ENCODE measurements at places on chromosomes 11 and 22. TPM values are rescaled to one million over a fixed set of nuclear protein-coding genes. Genes with fewer than 3 reads are reported as not detected.
A peak's percentile ranks its signal among the peaks of the same experiment; 100 is the strongest.

The SMIM35 gene
- not detected for total RNA-seq

The OR8J3 gene
- total RNA-seq, result not detected

The PKDREJ gene
- not detected for total RNA-seq

The GAB4 gene
- total RNA-seq, result not detected

GRCh38 chr11:60863550-60864521, 3.5 kb upstream of the ZP1 start:
- H3K27me3 ChIP-seq, result peaks cover 3% of the 10 kb centered on the region
- no peak for DNase-seq
- H3K36me3 ChIP-seq, result no peaks in the 10 kb centered on the region
- H3K4me3 ChIP-seq, result no peak overlapping the region

GRCh38 chr11:11370255-11370961, 17.4 kb upstream of the CSNK2A3 start:
- H3K4me1 ChIP-seq, result no peaks in the 10 kb centered on the region
- H3K27me3 ChIP-seq, result peaks cover 7% of the 10 kb centered on the region
- DNase-seq, result no peak
- no peaks in the 10 kb centered on the region for H3K36me3 ChIP-seq

- H3K4me1 ChIP-seq, result no peaks in the 10 kb centered on the region
- H3K27me3 ChIP-seq, result no peaks in the 10 kb centered on the region
- no peak overlapping the region for H3K27ac ChIP-seq
Measured at GRCh38 chr11:42857344-42857743, 454.5 kb upstream of the API5 start.

- H3K36me3 ChIP-seq, result peaks cover 26% of the 10 kb centered on the region
- H3K4me3 ChIP-seq, result no peak overlapping the region
- H3K27ac ChIP-seq, result no peak overlapping the region
Measured at GRCh38 chr11:64263021-64263946, 12.0 kb downstream of the PLCB3 start.

DNA sequence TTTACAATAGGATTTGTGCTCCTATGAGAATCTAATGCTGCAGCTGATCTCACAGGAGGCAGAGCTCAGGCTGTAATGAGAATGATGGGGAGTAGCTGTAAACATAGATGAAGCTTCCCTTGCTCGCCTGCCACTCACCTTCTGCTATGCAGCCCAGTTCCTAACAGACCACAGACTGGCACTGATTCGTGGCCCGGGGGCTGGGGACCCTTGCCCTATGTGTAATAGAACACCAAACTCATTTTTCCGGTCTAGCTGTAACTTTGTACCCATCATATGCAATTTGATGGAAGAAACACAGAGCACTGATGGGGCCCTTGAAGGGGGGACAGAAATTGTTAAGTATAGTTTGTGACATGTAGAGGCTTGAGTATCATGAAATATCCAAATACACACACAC, 79.6 kb upstream of the OR5AK2 start:
- H3K4me3 ChIP-seq, result no peak overlapping the region
- H3K4me1 ChIP-seq, result no peaks in the 10 kb centered on the region
- H3K27ac ChIP-seq, result no peak overlapping the region
- DNase-seq, result no peak

GRCh38 chr22:30238136-30238535, 8.4 kb downstream of the LIF start:
- peak overlapping the region; percentile 97 for H3K27ac ChIP-seq
- no peaks in the 10 kb centered on the region for H3K27me3 ChIP-seq
- DNase-seq, result no peak

GRCh38 chr11:45355706-45356041, 69.5 kb upstream of the SYT13 start:
- peaks cover 26% of the 10 kb centered on the region for H3K27me3 ChIP-seq
- no peak for DNase-seq
- no peaks in the 10 kb centered on the region for H3K36me3 ChIP-seq
- peak overlapping the region; percentile 41 for H3K27ac ChIP-seq
- peaks cover 12% of the 10 kb centered on the region for H3K4me1 ChIP-seq

DNA sequence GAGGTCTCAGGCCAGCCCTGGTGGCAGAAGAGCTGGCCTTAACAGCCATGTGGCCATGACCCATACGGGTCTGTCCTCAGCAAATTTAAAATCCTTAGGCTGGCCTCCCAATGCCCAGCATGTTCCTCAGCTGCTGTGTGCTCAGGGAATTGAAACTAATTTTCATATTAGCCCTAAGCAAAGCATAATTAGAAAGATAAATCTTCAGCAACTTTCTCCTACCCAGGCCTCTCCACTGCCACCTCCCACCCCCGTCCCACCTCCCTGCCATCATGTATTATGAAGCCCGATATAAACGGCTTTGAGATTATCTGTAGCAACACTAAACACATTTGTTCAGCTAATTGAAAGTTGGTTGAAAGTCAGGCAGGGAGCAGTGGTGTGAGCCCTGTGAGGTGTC, 178.8 kb upstream of the NTM start:
- H3K36me3 ChIP-seq, result no peaks in the 10 kb centered on the region
- DNase-seq, result no peak
- H3K4me3 ChIP-seq, result no peak overlapping the region
- peaks cover 11% of the 10 kb centered on the region for H3K4me1 ChIP-seq

GRCh38 chr22:44441401-44442185, 56.4 kb downstream of the RTL6 start:
- no peak overlapping the region for H3K27ac ChIP-seq
- peaks cover 9% of the 10 kb centered on the region for H3K4me1 ChIP-seq
- peaks cover 3% of the 10 kb centered on the region for H3K36me3 ChIP-seq
- H3K4me3 ChIP-seq, result no peak overlapping the region
- H3K27me3 ChIP-seq, result peaks cover 4% of the 10 kb centered on the region
